ENCODE measurements at places on chromosomes 12 and 14.

GRCh38 chr14:68474741-68475140 is 318.1 kb downstream of the ZFP36L1 start:
- no peak for DNase-seq

DNA sequence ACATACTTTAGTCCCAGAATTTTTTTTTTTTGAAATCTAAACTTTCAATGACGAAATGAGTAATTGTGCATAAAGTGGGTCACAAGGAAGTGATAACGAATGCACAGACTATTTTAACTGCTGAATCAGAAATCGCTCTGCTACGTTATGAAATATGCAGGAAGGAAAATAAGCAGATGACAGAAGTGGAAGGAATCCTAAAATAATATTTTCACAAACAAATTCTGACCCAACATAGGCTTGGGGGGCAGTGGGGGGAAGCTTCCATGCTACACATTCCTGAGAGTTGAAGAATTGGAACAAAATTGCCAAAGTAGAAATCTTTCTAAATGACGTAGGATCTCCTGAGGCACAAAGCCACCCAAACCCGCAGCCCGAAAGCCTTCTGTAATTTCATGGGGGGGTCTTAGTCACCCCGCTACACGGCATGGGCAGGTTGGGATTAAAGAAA is 89.6 kb downstream of the ARF6 start:
- DNase-seq: peak; percentile 72

DNA sequence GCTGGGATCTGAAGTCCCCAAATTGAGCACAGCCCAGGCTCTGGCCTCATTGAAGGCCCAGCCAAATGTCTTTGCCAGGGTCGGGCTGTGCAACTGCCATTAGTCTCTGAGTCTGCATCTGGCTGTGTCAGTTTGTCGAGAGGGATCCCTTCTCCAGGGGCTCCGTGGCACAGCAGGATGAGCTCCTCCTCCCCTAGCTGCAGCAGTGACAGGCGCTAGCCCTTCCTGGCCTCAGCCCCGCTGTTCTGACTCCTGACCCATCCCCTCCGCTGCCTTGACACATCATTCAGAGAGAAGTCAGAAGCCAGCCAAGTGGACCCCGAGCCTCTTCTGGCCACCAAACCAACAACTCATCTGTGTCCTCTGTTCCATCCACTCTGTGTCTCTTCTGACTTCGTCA is 188.3 kb downstream of the CALM1 start:
- no peak for DNase-seq

GRCh38 chr12:130214686-130215395 is 52.6 kb downstream of the FZD10 start:
- DNase-seq: no peak

- no peak for DNase-seq
Observed at GRCh38 chr12:122517877-122518276, 8.9 kb downstream of the RSRC2 start.

- no peak for DNase-seq
Observed at GRCh38 chr12:68028647-68029046, 39.4 kb downstream of the IFNG-AS1 start.
